Common myeloid progenitor, CD34-positive (primary cell): ENCODE measurements at places on chromosomes 4 and X.

DNA sequence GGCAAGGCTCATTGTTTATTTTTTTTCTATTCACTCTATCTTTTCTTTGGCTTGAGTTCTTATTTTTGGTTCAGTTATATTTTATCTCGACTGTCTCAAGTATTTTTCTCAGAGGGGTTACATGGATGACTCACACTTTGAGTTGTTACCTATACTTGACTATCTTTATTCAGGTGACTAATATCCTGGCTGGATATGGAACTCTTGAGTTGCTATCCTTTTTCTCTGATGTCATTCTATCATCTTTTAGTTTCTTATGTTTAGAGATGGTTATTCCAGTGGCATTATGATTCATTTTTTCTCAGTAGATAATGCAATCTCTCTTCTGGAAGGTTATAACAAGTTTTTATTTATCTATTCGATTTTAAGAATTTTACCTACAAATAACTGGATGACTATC lies 117.9 kb downstream of the COX18 start:
- no peak for DNase-seq
- H3K4me3 ChIP-seq: no peak overlapping the region
- peaks cover 4% of the 10 kb centered on the region for H3K4me1 ChIP-seq
- H3K36me3 ChIP-seq: no peaks in the 10 kb centered on the region

- no peaks in the 10 kb centered on the region for H3K36me3 ChIP-seq
- no peak overlapping the region for H3K27ac ChIP-seq
- no peaks in the 10 kb centered on the region for H3K4me1 ChIP-seq
- no peak for DNase-seq
These were observed 275.2 kb downstream of the TENM3 start for GRCh38 chr4:182518421-182518820.

GRCh38 chr4:8016527-8016926 lies 76.9 kb upstream of the AFAP1 start:
- DNase-seq: no peak
- H3K27ac ChIP-seq: no peak overlapping the region
- H3K36me3 ChIP-seq: no peaks in the 10 kb centered on the region
- no peak overlapping the region for H3K4me3 ChIP-seq

DNA sequence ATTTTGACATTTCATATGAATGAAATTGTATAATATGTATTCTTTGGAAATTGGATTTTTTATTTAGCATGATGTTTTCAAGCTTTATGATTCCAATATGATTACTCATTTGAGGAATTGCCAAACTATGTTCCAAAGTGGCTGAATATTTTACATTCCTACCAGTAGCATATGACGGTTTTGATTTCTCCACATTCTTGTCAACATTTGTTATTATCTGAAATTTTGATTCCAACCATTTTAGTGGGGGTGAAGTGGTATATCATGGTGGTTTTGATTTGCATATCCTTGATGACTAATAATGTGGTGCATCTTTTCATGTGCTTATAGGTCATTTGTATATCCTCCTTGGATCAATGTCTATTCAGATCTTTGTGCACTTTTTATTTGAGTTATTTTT lies 2.6 kb upstream of the BEX1 start:
- H3K4me3 ChIP-seq: no peak overlapping the region
- H3K27ac ChIP-seq: no peak overlapping the region
- no peak for DNase-seq
- H3K27me3 ChIP-seq: no peaks in the 10 kb centered on the region

GRCh38 chr4:20311856-20312255 lies 60.2 kb downstream of the SLIT2 start:
- H3K27ac ChIP-seq: no peak overlapping the region
- no peak overlapping the region for H3K4me3 ChIP-seq
- H3K27me3 ChIP-seq: no peaks in the 10 kb centered on the region
- H3K4me1 ChIP-seq: no peaks in the 10 kb centered on the region
